ENCODE measurements at places on chromosomes 7 and 10. TPM values are rescaled to one million over a fixed set of nuclear protein-coding genes. Genes with fewer than 3 reads are reported as not detected.

GRCh38 chr10:44463511-44464121 lies 78.7 kb upstream of the CXCL12 start:
- DNase-seq: no peak
- H3K4me1 ChIP-seq: no peaks in the 10 kb centered on the region
- no peak overlapping the region for H3K27ac ChIP-seq
- peaks cover 2% of the 10 kb centered on the region for H3K27me3 ChIP-seq
- H3K36me3 ChIP-seq: no peaks in the 10 kb centered on the region

DNA sequence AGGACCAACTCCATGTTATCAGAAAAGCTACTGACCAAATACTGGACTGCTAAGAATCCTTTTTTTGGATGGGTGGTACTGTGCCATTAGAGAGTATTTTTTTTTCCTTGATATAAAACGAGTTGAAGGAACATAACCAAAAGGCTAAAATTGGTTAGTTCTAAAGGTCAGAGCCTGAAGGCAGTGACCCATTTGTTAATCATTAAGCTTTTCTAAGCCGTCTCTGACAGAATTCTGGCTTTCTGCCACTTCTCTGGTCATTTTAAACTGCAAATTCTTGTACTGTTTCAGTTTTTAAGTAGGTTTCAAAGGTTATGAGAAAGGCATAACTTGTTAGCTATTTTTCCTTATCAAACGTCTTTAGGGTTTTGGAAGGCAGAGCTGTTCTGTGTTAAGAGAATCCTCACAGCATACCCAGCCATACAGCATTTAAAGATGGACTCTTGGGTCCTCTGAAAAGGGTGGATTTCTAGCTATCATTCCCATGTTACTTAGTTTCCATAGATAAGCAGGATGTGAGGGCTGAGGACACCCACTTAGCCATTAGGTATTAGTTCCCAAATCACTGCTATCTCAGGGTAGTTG lies 196.8 kb downstream of the RNLS start:
- H3K27ac ChIP-seq: no peak overlapping the region
- H3K27me3 ChIP-seq: no peaks in the 10 kb centered on the region
- peaks cover 13% of the 10 kb centered on the region for H3K4me1 ChIP-seq
- no peak for DNase-seq
- H3K36me3 ChIP-seq: peaks cover 25% of the 10 kb centered on the region

The RUFY2 gene
- 12.9 TPM for total RNA-seq

DNA sequence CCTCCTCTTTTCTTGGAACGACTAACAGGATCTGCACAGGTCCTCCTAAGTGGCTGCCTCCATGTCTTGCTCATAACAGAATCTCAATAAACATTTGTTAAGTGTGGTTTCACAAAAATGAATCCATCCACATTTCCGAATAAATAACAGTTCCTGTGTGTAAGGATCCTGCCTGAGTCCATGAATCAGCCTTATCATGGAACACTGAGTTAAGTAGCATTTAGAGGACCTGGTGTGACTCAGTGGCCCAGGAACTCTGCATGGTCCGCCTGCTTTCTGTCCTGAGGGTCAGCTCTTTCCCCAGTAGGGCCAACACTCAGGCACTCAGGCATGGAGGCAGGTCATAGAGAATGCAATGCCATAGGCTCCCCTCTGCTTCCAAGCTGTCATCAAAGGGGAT lies 15.8 kb upstream of the C10orf90 start:
- DNase-seq: no peak
- no peaks in the 10 kb centered on the region for H3K36me3 ChIP-seq
- no peak overlapping the region for H3K27ac ChIP-seq
- H3K4me1 ChIP-seq: no peaks in the 10 kb centered on the region
- H3K27me3 ChIP-seq: no peaks in the 10 kb centered on the region
- no peak overlapping the region for H3K4me3 ChIP-seq

DNA sequence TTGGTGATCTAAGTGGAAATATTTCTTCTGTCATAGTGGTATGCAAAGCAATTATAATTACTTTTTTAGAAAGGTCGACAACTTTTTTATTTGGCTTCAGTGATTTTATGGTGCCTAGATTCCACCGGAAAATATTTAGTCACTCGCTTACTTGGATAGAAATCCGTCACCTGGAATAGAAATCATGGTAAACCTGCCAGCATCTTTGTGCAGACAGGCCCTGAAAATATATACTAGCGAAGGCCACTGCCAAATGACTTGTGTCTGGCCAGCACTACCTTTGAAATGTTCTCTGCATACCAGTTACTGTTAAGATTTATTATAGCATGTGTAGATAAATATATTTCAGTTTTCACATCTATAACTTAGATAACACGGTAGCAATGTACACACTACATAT lies 226.4 kb downstream of the AGMO start:
- no peak for DNase-seq
- no peak overlapping the region for H3K4me3 ChIP-seq
- H3K4me1 ChIP-seq: no peaks in the 10 kb centered on the region
- no peak overlapping the region for H3K27ac ChIP-seq

GRCh38 chr7:126635545-126635944 lies 617.2 kb downstream of the GRM8 start:
- no peaks in the 10 kb centered on the region for H3K36me3 ChIP-seq
- H3K4me3 ChIP-seq: no peak overlapping the region
- H3K4me1 ChIP-seq: no peaks in the 10 kb centered on the region
- no peak for DNase-seq
- H3K27ac ChIP-seq: no peak overlapping the region
- H3K27me3 ChIP-seq: no peaks in the 10 kb centered on the region

GRCh38 chr7:144885478-144885877 lies 49.6 kb upstream of the TPK1 start:
- no peak for DNase-seq
- peaks cover 2% of the 10 kb centered on the region for H3K27me3 ChIP-seq

DNA sequence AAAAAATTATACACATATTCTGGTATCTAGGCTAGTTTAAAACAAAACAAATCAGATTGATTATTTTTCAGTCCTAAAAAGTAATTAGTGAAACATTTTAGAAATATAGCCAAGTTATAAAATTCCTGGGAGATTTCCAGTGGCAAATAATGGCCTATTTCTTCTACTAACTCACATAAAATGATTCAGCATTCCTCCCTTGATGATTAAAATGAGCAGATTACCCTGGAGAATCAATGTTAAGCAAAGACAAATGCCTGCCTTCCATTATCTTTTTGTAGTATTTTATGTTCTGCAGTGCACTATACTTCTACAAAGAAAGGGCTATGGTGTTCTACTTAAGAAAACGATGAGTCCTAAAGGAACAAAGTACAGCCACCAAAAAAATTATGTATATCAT lies 53.6 kb downstream of the PARD3 start:
- no peak overlapping the region for H3K27ac ChIP-seq
- no peaks in the 10 kb centered on the region for H3K36me3 ChIP-seq
- peaks cover 5% of the 10 kb centered on the region for H3K27me3 ChIP-seq
- H3K4me3 ChIP-seq: no peak overlapping the region
- H3K4me1 ChIP-seq: peaks cover 8% of the 10 kb centered on the region

Data from activated CD8-positive, alpha-beta T cell treated with anti-CD3 and anti-CD28 coated beads, Interleukin-2, amount 10 ng/mL, durations not matched to agents 7 days and 5 days (primary cell).